ENCODE measurements at places on chromosomes 7 and 10. TPM values are rescaled to one million over a fixed set of nuclear protein-coding genes. Genes with fewer than 3 reads are reported as not detected.

The TFPI2 gene
- total RNA-seq, result 144 TPM

The PVRIG gene
- total RNA-seq, result not detected

The SFTPA1 gene
- total RNA-seq, result not detected

The CPN1 gene
- total RNA-seq, result not detected

The HMX2 gene
- total RNA-seq, result not detected

The CLCN1 gene
- total RNA-seq, result not detected

The GNAT3 gene
- not detected for total RNA-seq

The RBP4 gene
- total RNA-seq, result 2.7 TPM

The TLX1 gene
- total RNA-seq, result not detected

The COPG2 gene
- total RNA-seq, result 18.5 TPM
